ENCODE measurements at places on chromosomes 13 and 19. TPM values are rescaled to one million over a fixed set of nuclear protein-coding genes. Genes with fewer than 3 reads are reported as not detected.

The FFAR1 gene
- total RNA-seq = not detected

The FCAR gene
- total RNA-seq = 5.2 TPM

The NOVA2 gene
- total RNA-seq = 8.1 TPM

GRCh38 chr13:23739596-23739995 lies 149.6 kb downstream of the MIPEP start:
- no peak overlapping the region for H3K4me3 ChIP-seq
- no peaks in the 10 kb centered on the region for H3K27me3 ChIP-seq
- no peak overlapping the region for H3K27ac ChIP-seq
- H3K36me3 ChIP-seq = peaks cover 2% of the 10 kb centered on the region
- DNase-seq = no peak

Measured in aorta (tissue), 5 donors.